ENCODE measurements at places on chromosomes 3 and 15.

GRCh38 chr3:181633556-181633955, 78.2 kb upstream of the SOX2 start:
- DNase-seq = no peak

GRCh38 chr3:81463781-81464180, 297.7 kb downstream of the GBE1 start:
- DNase-seq = no peak

- no peak for DNase-seq
Observed at GRCh38 chr3:149224736-149225594, 3.3 kb upstream of the CP start.

DNA sequence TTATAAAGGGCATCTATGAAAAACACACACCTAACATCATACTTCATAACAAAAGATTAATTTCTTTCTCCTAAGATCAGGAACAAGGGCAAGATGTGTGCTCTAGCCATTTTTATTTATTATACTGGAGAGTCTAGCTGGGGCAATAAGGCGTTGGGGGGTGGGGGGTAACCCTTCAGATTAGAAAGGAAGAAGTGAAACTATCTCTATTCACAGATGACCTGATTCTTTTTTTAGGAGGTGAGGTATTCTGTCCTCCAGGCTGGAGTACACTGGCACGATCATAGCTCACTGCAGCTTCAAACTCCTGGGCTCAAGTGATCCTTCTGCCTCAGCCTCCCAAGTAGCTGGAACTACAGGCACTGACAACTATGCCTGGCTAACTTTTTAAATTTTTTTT, 89.5 kb upstream of the MANF start:
- no peak for DNase-seq

DNA sequence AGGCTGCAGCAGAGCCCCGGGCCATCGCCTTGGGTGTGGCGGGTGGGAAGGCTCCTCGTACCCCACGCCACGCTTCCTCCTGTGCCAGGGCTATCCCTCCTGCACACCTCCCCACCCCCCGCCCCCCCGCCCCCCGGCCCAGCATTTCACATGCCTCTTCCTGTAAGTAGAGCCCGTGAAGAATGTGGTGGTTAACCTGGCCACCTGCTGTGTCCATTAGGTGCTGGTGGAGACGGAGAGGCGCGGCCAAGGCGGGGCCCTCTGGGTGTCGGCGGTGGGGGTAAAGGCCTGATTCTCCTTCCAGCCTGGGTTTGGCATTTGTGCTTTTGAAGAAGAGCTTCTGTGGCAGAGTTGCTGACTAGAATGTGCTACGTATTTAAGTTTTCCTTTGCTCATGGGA, 127.8 kb downstream of the CHDH start:
- no peak for DNase-seq

GRCh38 chr3:53833700-53834099, 12.5 kb downstream of the CHDH start:
- no peak for DNase-seq

GRCh38 chr15:70435872-70436271, 327.5 kb downstream of the UACA start:
- no peak for DNase-seq

DNA sequence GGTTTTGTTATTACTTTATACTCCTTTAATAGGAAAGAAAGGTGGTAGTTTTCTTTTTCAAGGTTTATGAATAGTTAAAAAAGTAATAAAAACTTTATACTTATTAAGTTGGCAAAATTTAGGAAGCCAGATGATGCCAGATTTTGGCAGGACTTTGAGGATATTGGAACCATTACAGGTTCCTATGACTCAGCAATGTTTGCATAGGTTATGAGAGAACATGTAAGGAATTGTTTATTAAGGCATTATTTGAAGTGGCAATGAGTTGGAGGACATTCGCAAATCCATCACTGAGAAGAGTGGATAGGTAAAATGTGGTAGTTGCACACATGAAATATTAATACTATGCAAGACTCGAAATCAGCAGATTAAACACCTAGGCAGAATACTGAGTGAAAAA, 29.9 kb downstream of the CDAN1 start:
- no peak for DNase-seq

GRCh38 chr15:92407916-92408315, 14.2 kb downstream of the ST8SIA2 start:
- DNase-seq = no peak

DNA sequence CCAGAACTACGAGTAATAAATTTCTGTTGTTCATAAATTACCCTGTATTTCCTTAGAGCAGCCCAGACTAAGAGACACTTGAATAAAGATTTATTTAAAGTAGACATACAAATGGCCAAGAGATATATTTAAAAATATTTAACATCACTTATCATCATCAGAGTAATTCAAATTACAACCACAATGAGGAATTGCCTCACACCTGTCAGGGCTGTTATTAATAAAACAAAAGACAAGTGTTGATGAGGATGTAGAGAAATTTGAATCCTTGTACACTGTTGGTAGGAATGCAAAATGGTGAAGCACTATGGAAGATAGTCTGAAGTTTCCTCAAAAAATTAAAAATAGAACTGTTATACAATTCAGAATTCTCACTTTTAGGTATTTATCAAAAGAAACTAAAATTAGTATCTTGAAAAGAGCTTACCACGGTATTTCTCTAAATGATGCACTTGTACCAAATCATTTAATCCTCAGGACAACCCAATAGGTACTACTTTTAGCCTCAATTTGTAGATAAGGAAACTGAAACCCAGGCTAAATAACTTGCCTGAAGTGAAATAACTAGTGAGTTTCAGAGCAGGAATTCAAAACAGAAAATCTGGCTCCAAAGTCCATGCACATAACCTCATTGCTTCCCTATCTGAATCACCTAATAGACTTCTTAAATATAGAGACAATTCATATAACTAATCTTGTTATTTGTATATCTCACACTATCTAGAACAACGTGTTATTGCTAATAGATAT, 69.4 kb downstream of the ZBTB20 start:
- DNase-seq = no peak

DNA sequence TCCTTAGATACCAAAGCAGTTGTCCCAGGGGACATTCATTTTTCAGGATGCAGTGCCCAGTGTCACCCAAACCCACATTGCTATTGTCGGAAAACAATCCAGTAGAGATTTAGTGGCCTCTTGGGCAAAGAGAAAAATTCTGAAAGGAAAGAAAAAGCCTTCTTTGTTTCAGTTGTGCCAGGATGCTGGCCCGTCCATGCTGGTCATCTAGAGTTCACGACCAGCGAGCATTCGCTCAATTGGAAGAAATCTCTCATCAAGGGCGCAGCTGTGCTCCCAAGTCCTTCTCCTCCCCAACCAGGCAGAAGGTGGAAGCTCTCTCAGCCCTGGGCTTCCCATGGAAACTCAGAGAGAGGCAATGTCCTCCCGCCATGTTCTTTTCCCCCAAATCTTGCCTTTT, 123.7 kb downstream of the MTHFS start:
- no peak for DNase-seq

DNA sequence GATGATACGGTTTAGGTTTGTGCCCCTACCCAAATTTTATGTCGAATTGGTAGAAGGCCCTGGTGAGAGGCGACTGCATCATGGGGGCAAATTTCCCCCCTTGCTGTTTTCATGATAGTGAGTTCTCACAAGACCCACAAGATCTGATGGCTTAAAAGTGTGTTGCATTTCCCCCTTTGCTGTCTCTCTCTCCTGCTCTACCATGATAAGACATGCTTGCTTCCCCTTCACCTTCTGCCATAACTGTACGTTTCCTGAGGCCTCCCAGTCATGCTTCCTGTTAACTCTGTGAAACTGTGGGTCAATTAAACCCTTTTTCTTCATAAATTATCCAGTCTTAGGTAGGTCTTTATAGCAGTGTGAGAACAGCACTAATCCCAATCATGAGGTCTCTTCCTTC, 381.2 kb downstream of the RSL24D1 start:
- DNase-seq = no peak

GRCh38 chr3:132352556-132353143, 35.4 kb downstream of the ACP3 start:
- peak; percentile 48 for DNase-seq

DNA sequence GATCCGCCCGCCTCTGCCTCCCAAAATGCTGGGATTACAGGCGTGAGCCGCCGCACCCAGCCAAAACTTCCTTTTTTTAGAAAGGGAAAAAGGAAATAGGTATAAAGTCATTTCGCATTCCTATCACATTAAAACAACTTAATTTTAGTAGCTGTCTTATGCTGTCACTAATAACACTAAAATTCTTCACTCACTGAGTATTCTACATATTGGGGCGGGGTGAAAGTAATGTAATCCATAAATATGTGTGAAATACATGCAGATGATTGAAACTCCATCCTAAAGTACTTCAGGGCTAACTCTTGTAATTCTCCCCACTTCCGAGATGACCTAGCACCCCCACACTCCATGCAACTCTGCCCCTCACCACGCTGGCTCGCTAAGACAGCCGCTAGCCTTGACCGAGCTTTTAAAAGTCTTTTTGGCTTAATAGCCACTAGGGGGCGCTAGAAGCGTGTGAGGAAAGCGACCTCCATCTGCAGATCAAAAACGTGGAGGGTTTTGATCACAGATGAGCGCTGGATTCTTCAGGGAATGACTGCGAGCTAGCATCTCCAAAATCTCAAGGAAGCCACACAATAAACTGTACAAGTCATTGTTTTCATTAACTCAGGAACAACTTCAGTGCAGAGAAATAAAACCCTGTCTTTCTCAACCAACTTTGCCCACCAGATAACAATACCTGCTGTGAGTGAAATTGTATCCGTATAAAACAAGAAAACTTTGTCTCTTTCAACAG, 129.3 kb upstream of the IGF1R start:
- DNase-seq = peak; percentile 82

DNA sequence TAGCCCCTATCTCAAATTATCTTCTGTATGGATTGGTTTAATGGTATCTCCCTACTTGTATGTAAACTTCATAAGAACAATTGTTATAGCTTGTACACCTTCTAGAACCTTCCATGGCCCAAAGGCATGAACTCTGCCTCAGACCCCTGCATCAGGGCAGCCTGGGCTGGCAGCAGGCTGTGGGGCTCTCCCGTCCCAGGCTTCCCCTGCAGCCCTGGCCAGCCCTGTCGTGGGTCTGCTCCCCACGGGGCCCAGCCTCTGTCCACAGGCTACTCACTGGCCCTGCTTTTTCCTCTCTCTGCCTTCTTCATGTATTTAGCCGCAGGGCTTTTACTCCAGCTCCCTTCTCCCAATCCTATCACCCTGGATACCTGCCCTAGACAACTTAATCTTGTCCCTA, 4.4 kb downstream of the SCN5A start:
- DNase-seq = no peak

DNA sequence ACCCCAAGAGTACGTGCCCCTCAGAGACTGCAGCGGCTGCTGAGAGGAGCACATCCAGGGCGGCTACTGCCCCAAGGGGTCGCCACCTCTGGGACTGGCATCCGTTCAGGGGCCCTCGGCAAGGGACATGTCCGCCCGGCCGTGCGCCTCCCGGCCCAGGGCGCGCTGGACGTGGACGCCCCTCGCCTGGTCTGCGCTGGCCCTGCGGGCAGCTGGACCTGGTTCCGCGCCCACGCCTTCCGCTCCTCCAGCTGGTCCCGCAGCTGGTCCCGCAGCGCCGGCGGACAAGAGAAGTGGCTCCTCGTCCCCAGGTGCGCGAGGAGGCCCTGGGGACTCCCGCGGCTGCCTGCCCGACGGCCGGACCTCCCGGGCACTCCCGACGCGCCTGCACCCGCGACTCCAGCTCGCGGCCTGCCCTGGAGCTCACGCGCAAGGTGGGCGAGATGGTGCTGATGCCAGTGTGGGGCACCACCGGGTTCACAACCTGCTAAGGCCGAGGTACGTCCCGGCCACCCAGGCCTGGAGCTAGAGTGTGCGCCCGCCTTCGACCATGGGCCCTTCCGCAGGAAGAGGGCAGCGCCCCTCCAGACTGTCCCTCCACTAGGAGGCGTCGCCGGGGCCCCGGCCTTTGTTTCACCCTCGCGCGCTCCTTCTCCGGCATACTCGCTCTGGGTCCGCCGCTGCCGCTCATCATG, 14.4 kb upstream of the GP9 start:
- no peak for DNase-seq

- DNase-seq = no peak
Observed at GRCh38 chr3:43268636-43269035, 17.7 kb upstream of the SNRK start.

- DNase-seq = no peak
Observed at GRCh38 chr3:94946683-94947082, 883.8 kb downstream of the NSUN3 start.

DNA sequence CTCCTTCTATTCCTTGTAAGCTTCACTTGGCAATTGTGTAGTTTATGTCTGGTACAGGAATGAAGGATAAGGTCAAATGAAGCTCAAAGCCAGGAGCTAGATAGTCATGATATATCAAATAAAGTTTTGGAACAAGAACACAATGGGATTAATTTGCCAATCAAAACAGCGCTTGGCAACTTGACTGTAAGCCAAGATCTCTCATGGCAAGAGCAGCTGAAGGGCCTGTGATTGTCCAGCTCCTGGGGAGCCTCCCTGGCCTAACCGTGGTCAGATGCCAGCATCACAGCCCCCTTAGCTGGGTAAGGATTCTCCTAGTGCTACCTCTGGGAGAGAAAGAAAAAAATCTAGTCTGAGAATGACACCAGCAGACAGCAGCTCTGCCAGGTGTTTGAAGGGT, 97.2 kb downstream of the LIPC start:
- DNase-seq = no peak

- no peak for DNase-seq
Observed at GRCh38 chr3:77081240-77081661, 41.4 kb downstream of the ROBO2 start.

- no peak for DNase-seq
Observed at GRCh38 chr3:24211381-24211780, 266.3 kb downstream of the NR1D2 start.

- DNase-seq = no peak
Observed at GRCh38 chr3:172687501-172687900, 23.4 kb downstream of the NCEH1 start.

GRCh38 chr3:42541079-42541478, 38.6 kb downstream of the VIPR1 start:
- no peak for DNase-seq

DNA sequence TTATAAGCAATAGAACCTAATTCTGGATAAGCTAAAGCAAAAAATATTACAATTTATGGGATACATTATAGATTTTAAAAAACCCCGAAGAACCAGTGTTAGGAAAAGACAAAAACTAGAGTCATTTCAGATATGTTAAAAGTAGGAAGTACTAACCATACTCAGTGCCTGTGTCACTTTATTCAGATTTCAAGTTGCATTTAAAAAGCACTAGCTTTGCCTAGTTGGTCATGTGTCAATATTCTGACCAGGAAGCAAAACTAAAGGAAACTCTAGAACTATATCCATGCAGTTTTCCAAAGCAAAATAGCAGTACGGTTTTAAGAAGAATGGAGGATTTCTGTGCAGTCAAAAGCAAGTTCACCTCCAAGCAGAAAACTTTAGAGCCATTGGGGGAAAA, 88.4 kb downstream of the RAP2B start:
- no peak for DNase-seq

DNA sequence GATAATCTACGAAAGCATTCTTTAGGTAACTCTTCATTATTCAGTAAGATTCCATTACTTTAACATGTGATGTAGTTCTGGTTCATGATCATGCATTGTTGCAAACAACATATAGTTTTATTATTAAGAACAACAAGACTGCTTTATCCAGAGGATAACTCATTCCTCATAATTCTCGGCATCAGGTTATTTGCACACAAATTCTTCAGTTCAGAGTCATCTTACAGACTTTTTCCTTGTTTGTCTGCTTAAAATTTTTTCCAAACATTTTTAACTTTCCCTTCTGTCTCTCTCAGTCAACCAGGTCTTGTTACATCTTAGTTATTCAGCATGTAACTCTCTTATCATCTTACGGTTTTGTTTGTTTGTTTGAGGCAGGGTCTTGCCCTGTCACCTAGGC, 60.1 kb downstream of the VGLL3 start:
- DNase-seq = no peak

- DNase-seq = no peak
Observed at GRCh38 chr3:115843206-115843605, 219.9 kb downstream of the GAP43 start.

All from hindlimb muscle (tissue), 1 donor.